Right hindlimb (tissue), 1 donor: ENCODE measurements at places on chromosomes 4 and X.
A peak's percentile ranks its signal among the peaks of the same experiment; 100 is the strongest.

DNA sequence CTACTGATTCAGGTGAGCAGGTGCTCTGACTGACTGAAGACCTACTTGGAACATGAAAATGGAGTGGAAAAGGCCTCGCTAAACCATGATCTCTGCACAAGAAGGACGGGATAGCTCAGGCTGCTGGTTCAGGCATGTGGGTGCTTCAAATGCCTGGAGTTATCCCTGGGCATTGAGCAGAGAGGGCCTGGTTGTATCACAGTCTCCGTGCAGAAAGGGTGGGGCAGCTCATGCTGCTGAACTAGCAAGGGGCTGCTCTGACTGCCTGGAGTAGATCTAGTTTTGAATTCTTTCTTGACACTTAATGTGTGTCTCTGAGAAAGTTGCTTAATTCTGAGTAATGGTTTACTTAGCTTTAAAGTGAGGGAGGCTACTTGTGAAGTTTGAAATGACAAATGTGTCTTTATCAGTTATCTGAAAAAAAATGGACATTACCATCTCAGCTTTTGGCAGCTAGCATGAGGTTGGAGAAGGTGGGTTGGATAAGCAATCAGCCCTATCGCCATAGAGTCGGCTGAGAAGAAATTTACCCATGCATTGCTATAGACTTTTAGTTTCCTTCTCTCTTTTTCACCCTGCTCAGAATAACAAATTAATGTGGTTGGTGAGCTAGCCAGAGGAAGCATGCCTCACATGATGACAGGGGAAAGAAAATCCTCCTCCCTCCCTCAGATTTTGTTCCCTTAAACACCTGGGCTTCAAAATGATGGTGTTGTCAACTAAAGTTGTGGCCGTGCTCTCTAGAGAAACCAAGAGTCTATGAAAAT, 832.4 kb downstream of the STIM2 start:
- DNase-seq, result no peak

DNA sequence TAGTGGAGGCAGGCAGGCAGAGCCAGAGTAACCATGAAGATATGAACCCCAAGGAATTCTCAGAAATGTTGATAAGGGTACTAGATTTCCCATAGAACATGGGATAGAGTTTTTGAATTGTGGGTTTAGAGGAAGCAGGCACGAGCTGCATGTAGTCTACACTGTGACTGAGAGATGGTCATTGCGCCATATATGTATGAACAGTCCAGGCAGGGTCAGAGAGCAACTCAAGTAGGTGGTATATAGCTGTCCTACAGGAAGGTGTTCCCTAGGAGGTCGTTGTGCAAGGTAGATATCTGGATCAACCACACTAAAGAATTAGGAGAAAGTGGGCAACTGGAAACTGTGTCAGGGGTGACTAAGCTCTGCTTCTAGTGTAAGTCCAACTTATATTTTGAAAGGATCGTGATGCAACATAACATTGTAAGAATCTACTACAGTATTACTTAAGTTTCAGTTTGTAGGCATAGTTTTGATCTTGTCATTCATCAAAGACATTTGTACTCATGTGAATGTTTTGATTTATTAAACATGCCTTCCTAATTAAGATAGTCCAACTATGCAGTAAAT, 94.6 kb downstream of the HPGD start:
- DNase-seq, result no peak

DNA sequence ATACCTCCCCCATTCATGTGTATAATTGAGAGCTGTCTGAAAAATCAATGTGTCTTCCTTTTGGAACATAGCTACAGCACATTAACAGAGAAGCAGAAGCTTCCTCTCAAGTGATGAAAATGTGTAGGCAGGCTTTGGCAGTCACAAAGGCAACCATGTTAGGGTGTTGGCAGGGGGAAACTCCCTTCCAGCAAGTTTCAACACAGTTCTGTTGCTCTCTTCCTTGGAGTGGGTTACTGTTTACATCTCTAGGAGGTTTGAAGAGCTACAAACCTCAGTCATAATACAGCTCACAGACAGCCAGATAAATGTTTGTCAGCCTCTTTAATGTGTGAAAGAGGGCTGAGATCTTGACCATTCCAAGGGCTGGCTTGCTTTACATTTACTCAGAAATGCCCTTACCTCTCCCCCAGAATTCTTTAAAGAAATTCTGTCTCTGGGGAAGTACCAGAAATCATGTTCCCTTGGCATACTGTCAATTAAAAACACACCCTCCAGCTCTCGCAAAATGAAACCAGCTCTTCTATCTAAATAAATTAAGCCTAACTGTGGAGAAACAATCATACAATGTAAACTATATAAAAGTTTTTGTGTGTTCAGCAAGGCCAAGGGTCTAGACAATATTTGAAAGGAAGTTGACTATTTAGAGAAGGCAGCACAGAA, 18.9 kb downstream of the ZBTB33 start:
- DNase-seq, result no peak

DNA sequence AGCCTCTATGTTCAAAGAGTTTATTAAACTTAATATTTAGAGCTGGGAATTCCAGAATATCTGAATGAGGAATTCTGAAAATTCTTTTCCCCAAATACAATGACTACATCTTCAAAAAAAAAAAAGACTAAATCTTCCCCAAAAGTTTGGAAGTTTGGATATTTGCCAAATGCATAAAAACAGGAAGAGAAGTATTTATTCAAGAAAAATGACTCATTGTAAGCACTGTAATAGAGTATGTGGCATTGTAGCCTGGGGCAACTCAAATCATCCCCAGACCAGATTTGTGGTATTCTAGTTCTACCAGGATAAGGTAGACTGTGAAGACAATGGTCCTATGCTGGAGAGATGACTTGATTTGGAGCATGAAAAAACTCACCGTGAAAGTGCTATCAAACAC, 78.5 kb upstream of the PDHA2 start:
- DNase-seq, result no peak

GRCh38 chr4:183171484-183172267, 72.6 kb downstream of the WWC2 start:
- no peak for DNase-seq

GRCh38 chr4:185469580-185470154, 1.9 kb downstream of the CCDC110 start:
- no peak for DNase-seq

- DNase-seq, result no peak
Measured at GRCh38 chr4:45292844-45293243, 566.5 kb upstream of the GNPDA2 start.

GRCh38 chr4:186807808-186808629, 84.4 kb upstream of the FAT1 start:
- DNase-seq, result no peak

GRCh38 chr4:56698329-56698728, 17.2 kb upstream of the HOPX start:
- no peak for DNase-seq

DNA sequence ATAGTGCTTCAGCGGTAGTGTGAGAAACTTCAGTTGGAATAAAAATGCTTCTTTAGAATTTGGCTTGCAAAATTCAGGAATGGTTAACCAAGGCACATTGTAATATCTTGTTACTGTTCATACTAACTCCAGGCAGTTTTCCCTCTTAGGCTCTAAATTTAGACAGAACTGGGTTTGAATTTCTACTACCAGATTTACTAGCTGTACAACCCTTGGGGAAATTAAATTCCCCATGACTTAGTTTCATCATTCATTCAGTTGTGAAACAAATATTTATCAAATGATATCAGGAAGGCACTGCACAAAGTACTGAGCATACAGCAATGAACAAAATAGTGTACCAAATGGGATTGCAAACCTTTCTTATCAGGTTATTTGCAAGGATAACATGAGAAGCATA, 135.0 kb upstream of the IL15 start:
- DNase-seq, result no peak

GRCh38 chr4:102318526-102318925, 26.8 kb downstream of the SLC39A8 start:
- no peak for DNase-seq

DNA sequence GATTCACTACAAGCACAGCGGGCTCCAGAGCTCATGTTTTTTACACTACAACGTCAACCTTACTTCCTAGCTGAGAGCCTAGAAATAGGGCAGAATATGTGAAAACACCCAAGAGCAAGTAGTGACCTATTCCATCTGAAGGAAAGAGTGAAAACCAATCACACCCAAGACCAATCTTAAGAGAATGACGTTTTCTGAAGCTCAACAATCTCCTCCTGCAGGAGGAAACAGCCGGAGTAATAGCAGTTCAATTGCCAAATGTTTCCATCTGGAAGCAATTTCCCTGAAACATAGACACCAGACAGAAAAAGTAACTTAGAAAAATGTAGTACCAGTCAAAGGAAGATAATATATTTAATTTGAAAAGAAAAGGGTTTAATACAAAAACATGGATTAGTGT, 142.4 kb downstream of the ANXA5 start:
- peak; percentile 37 for DNase-seq

- DNase-seq, result no peak
Measured at GRCh38 chrX:67346667-67347066, 197.2 kb upstream of the AR start.

DNA sequence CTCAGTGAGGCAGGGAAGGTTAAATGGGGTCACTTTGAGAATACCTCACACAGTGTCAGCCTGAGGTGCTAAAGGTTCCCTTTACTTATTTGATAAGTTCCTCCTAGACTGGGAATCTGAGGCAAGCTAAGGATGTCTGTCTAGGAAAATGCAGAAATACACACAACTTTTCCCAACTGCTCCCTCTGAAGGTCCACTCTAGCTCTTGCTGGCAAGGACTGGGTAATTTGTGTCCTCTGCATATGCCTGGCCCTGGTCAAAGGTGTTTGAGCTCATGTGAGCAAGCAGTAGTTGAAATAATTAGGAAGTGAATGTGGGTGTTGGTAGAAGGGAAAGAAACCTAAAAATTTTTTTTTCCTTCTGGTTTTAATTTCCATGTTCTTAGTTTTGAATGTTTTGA, 21.3 kb downstream of the TXLNG start:
- DNase-seq, result no peak

GRCh38 chr4:90375081-90375480, 247.9 kb downstream of the CCSER1 start:
- DNase-seq, result no peak

- peak; percentile 47 for DNase-seq
Measured at GRCh38 chr4:8602686-8603430, 10.3 kb downstream of the CPZ start.

GRCh38 chr4:17168571-17168970, 270.1 kb upstream of the LDB2 start:
- no peak for DNase-seq

DNA sequence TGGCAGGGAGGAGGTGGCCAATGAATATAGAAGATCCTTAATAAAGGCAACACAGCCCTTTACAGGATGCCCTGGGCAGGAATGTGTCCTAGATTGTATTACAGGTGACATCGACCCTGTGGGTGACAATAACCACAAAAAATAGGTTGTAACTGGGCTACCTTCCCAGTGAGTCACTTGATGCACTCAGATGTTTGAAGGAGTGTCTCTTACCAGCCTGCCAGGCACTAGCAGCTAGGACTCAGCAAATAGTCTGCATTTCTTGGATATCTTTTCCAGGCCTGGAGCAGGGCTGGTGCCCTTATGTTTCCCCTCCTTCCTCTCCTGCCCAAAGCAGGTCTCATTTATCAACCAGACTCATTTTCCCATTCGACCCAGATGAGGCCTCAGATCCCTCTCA, 50.9 kb upstream of the TMEM164 start:
- no peak for DNase-seq

DNA sequence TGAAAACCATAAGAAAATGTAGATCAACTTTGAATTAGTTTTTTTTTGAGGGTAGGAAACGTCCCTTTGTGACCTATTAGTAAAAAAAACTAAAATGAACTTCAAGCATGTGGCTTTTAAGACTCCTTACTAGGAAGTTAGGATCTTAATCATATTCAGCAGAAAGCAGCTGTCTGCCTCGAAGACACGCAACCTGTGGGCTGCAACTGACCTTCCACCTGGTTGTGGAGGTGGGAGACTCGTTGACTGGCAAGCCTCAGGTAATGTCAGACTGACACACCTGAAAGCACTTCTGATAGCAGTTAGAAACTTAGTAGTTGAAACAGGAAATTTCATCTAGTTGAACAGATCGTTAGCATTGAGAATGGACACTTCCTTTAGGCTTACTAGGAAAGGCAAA, 37.4 kb downstream of the CCNG2 start:
- DNase-seq, result no peak
